ENCODE measurements at places on chromosomes 16 and 17.
A peak's percentile ranks its signal among the peaks of the same experiment; 100 is the strongest.

DNA sequence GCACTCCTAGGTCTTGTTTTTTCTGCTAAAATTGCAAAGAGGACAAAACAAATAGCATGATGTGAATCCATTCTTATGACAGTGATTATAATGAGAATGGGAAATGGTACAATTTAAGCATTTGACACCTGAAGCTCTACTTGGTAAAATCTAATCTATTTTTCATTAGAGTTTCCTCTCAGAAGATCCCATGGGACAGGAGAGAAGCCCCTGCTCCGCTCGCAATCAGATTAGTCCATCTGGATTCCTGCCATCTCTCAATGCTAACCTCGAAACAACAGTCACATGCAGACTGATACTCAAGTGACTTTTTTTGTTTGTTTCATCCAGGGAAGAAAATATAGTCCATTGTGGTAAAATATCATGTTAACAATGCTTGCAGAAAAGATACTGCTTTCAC lies 107.4 kb upstream of the TOM1L1 start:
- DNase-seq, result no peak

DNA sequence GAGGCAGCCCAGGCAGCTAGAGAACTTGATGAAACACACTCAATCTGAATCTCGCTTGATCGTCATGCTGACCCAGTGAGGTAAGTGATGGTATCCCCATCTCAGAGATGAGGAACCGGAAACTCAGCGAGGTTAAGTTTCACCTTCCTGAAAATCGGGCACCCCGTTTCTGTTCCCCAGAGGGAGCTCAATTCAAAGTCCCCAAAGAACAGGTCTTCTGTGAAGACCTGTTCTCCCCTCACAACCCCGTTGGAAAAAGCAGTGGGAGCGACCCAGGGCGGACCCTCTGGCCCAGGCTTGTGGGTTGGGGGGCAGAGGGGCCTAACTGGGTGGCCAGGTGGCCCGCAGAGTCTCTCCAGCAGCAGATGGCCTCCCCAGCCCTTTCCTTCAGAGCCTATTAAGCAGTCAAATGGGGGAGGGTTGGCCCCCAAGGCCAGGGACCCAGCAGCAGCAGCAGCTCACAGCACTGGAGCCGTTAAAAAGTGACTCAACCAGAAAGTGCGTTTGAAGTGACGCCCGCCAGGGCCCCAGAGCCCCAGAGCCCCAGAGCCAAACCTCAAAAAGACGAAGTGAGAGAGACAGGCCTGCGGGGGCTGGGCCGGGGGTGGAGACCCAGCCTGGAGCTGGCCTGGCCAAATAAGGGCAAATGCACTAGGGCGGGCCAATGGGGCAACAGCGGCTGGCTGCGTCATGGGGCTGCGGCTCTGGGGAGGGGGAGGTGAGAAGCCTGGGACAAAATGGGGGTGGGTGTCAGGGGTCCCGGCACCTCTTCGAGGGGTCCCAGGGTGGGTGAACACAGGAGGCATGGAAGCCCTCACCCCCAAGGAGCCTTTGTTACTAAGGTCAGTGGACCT lies 9.2 kb upstream of the TSPOAP1 start:
- DNase-seq, result peak; percentile 83

DNA sequence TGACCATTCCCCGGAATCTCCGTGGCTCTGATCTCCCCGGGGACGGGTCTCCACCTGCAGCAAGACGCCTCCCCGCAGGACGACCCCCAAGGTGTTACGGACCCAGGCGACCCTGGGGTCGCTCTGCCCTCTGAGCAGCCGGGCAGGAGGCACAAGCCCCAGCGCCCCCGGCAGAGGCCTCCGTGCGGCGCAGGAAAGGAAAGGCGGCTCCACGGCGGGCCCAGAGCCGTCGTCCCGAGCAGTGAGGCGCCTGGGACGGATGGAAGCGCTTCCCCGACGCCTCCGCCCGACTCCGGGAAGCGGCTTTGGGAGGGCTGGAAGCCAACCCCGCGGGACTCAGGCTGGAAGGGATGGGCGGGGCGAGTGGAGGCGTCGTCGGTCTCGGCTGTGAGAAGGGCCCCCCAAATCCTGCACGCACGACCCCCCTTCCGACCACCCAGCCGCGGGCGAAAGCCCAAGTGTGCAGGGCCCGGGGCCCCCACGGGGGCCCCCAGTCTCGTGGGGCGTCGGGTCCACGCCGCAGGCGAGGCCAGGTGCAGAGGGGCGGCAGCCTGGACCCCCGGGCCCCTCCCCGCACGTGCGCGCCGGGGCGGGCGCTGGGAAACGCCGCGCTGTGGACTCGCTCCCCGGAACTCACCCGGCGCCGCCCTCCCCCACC lies 32.7 kb upstream of the RPH3AL start:
- peak; percentile 77 for DNase-seq

DNA sequence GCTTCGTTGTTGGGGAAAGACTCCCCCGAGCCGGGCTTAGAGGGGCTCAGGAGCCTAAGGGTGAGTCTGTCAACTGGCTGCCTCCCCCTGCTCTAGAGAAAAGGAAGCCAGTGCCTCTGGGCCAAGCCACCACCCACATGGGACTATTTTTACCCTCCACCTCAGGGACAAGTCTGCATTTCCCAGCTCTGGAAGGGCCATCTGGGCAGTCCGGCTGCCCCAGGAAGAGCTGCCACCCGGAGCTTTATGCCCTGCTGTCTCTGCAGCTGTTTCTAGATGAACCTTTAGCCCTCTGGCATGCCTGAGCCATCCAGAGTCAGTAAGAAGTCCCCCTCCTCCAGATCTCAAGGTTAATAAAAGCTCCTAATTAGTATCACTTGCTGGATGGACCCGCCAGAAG lies 5.3 kb upstream of the RPRML start:
- DNase-seq, result peak; percentile 34

DNA sequence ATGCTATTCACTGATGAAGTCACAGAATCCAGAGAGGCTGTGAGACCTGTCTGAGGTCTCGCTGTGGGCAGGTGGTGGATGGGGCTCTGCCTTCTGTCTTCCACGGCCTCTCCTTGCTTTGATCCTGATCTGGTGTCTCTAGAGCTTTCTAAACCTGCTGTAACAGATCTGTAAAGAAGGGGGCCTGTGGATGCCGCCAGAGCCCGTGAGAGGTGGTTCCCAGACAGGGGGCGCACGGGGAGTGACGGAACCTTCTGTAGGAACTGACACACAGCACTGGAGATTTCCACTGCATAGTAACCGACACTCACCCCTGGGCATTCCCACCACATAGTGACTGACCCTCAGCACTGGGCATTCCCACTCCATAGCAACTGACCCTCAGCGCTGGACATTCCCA lies 16.0 kb downstream of the CBFA2T3 start:
- peak; percentile 8 for DNase-seq

- no peak for DNase-seq
Measured at GRCh38 chr16:71675380-71675779, 49.1 kb downstream of the PHLPP2 start.
